ENCODE measurements at places on chromosomes 7 and 10.

DNA sequence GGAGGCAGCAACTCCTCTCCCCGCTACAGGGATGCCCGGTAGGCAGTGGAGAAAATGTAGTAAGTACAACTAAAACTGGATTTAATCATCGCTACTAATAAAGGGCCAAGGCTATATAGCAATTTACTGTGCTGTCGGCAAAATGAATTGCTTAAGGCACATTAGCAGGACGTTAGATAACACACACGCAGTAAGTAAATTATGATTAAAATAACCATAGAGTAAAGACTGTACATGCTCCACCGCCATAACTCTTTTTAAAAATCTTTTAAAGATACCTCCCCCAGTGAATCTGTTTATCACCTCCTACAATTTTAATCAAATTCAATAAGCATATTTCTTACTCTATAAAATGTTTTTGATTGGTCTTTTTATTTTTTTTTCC lies 371.4 kb upstream of the MGMT start:
- DNase-seq: no peak

DNA sequence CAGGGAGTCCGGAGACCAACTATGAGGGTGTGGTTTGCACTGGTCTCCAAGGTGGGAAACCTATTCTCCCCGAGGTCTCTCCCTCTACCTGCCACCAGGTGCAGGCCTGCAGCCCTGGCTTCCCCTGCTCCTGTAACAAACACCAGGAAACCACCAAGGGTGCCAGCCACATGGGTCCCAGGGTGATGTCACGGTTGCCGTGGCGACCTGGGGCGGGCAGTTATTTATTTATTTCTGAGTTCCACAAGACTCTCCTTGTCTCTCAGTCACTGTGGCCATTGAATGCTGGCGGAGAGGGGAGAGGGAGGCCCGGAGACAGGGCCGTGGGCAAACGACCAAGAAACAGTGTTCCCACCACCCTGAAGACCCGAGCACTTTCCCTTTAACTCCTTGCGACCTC lies 27.0 kb downstream of the MMD2 start:
- DNase-seq: peak; percentile 81

DNA sequence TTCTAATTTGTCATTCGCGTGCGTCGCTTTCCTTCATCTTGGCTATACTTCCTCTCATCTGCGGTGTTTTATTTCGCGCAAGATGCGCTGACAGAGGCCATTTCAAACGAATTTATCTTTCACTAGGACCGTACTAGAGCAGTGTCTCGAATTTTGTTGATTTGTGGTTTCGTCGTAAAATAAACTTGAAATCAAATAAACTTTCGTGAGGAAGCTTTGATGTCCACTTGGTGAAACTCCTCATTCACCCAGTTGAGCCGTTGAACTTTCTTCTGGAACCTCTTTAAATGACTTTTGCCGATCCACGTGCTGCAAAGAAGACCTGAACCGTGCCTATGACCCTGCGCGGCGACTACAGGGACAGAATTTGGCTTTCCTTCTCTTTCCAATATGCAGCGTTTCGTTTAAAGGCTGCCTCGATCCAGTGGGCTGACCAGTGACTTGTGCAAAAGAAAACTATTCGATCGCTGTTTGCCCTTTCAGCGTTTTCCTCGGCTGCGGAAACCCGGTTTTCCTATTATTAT lies 163.9 kb upstream of the PPP1R3A start:
- no peak for DNase-seq

- DNase-seq: no peak
These were observed 15.6 kb upstream of the ADO start for GRCh38 chr10:62788861-62789467.

DNA sequence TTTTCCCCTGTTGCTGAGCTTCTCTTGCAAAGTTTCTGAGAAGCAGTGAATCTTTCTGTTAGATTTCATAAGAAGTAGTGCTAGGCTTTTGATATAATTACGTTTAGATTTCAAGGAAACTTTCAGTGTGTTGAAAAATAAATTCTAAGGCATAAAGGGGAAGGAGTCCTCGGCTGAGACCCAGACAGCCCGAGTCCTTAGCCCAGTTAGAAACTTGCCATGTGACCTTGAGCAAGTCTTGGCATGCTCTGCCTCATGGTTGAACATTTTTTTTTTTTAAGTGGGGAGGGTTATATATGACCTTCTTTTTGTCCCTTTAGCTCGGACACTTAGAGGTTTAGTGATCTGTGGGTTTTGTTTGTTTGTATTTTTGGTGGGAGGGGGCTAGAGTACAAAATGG lies 117.5 kb downstream of the TCF7L2 start:
- no peak for DNase-seq

DNA sequence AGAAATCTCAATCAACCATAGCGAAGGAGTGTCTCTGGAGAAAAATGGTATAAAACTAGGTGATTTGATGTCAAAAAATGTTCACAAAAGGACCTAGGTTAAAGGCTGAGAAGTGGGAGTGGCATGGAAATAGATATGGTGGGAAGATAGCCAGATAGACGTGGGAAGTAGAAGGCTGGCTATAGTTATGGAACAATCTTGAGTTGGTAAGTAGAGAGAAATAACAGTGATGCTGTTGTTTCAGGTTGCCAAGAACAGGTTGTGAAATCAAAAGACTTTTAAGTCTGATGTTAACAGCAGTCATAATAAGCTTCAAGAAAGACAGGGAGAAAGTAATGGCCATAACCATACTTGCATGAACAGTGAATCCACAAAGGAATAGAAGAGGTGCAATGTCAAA lies 106.1 kb upstream of the RSU1 start:
- DNase-seq: no peak

GRCh38 chr7:134903073-134903790 lies 83.1 kb upstream of the AGBL3 start:
- DNase-seq: no peak

- DNase-seq: no peak
These were observed 8.4 kb downstream of the BNIP3 start for GRCh38 chr10:131973160-131973951.

GRCh38 chr10:120460186-120460585 lies 3.2 kb downstream of the PLPP4 start:
- DNase-seq: no peak

- no peak for DNase-seq
These were observed 100.0 kb upstream of the EGR2 start for GRCh38 chr10:62916141-62916603.

DNA sequence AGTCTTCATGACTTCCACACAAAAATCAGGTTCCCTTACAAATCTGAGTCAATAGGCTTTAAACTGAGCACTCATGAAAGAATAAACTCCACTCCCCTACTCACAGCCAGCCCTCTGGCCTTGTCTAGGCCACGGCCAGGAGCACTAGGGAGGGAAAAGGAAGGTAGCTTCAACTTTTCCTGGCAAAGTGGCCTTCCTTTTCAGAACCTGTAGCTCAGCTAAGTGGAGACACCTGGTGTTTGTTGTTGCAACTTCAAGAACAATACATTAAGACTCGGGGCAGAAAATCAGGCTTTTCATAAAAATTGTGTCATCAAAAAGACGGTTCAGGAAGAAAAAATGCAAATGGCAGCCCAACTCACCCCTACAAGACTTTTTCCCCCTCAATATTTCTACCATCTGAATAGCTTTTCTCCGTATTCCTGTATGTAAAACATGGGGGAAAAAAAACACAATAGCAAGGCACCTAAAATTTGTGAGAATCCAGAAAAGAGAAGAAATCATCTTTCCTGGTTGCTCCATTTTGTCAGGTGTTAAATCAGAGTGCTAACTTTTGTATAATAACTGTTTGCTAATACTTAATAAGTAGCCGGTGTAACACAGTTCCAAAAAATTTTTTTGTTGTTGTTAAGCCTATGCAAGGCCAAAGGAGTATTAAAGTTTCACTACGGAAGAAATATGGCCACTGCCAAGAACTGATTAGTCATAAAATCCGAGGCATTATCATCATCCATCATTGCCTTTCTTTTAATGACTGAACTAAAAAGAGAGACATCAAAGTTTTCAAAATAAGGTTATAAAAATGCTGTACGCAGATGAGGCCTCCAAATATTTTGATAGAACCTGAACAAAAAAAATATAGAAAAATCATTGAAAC lies 66.2 kb upstream of the ARID5B start:
- no peak for DNase-seq

DNA sequence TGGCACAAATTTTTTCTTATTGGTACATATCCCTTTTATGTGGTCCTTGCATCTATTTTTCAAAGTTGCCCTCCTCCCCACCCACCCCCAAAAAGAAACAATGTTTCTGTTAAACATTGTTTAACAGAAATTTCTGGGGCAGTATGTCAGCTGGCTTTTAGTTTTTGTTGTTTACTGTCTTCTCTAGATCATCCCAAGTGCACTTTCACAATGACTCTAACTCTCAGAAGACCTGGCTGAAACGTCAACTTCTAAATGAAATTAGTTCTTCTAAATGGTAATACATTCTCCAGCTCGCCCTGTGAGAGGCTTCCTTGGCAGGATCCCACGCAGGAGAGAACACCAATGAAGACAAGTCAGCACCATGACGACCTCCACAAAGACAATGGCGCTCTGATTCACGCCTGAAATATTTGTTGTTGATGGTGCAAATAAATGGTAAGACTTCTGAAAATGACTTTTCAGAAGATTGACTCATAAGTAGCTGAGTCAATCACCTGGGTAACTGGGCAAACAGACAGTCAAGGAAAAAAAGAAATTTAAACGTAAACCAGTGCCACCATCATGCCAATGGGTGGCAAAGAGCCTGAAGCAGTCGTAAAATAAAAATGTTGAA lies 293.7 kb downstream of the FZD1 start:
- DNase-seq: no peak

DNA sequence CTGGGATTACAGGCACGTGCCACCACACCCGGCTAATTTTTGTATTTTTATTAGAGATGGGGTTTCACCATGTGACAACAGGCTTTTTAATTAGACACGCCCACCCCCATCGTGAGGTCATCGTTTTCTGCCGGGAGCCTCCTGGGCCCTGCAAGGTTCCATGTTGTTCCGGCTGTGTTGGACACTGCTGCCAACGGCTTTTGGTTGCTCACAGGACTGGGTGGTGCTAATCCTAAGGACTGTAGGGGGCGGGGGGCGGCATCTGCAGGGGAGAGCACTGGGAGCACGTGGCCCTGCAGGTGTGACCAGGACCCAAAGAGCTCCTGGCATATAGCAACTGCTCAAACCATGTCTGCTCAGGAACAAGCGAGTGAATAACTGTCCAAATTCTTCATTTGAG lies 29.5 kb upstream of the INSIG1 start:
- DNase-seq: no peak

DNA sequence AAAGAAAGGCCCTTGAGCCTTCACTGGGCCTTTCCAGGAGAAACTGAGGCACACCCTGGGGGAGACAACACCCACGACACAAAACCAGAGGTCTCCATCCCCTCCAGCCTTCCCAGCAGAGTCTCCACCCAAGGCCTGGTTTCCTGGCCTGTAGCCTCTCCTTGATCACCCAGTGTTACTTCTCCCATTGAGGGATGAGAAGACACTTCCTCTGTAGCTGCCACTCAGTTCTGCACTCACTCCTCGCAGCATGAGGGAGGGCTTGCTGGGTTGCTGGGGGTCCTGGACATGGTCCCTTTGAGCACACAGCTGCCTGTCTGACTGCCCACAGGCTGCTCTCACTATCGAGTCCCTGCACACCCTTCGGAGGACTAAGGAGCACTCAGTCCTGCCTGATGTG lies 438.1 kb upstream of the FOXK1 start:
- no peak for DNase-seq

- no peak for DNase-seq
These were observed 36.1 kb downstream of the RALA start for GRCh38 chr7:39659356-39660013.

DNA sequence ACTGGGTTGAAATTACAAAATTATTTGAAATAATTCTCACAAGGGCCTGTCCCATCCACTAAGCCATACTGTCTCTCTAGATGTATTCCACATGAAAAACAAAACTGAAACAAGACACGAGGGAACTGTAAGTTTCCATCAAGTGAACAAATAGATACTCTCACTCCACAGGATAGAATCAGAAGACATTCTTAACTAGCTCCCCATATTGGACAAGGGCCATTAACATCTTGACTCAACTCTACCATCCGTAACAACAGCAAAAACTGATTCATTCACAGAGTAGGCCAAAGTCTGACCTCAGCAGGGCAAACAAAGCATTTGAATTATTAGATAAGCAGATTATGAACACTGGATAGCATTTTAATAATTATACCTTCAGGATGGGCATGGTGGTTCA lies 29.1 kb downstream of the UBE2H start:
- no peak for DNase-seq

GRCh38 chr10:96252730-96253129 lies 18.6 kb downstream of the BLNK start:
- DNase-seq: no peak

DNA sequence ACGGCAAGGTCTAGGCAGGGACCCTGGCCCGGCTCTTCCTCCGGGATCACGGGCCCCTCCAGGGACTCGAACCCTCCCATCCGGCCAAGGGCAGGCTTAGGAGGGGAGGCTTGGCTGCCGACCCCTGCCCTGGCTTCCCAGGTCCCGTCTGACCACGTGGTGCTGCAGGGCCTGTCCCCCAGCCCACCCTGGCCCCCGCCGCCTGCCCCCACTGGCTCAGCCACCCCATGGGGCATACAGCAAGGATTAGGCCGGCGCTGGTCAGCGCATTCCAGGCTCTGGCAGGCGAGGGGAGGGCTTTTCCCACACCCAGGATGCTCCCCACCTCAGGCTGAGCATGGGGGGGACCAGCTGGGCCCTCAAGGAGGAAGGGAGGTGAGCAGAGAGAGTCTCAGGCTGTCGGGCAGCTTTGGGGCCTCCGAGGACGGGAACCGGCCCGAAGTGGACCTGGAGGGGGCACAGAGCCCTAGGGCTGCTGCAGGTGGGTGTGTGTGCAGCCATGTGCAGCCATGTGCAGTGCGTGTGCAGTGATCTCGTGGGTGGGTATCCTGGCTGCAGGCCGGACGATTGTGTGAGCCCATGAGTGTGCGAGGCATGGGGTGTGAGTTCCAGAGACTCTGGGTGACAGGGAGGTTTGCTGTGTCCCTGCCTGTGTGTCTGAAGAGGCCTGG lies 713 bp upstream of the GRIFIN start:
- DNase-seq: no peak
